NCI-H526 (cell line): ENCODE measurements at places on chromosomes 6 and 20.
A peak's percentile ranks its signal among the peaks of the same experiment; 100 is the strongest.

DNA sequence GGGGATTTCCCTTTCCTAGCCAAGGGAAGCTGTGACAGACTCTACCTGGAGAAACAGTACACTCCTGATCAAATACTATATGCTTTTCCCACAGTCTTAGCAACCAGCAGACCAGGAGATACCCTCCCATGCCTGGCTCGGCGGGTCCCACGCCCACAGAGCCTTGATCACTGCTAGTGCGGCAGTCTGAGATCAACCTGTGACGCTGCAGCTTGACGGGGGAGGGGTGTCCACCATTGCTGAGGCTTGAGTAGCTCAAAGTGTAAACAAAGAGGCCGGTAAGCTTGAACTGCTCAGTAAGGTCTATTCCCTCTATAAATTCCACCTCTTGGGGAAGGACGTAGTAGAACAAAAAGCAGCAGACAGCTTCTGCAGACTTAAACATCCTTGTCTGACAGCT lies 63.2 kb downstream of the WASF1 start:
- no peak for DNase-seq

- no peak for DNase-seq
Measured at GRCh38 chr6:3432416-3432815, 24.4 kb downstream of the SLC22A23 start.

DNA sequence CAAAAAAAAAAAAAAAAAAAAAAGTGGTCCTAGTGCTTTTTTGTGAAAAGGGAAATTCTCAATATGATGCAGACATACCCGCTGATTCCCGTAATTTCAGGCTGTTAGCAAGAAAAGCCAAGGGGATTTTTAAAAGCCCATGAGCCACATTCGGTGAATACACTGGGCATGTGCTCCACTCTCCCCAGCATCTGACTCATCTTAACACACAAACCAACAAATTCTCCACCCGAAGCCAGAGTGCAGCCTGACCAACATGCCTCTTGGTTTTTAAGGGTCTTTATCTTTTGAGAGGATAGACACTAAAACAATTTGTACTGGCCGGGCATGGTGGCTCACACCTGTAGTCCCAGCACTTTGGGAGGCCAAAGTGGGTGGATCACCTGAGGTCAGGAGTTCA lies 45.5 kb upstream of the CD83 start:
- no peak for DNase-seq

- DNase-seq: no peak
Measured at GRCh38 chr6:105592329-105592728, 189.4 kb upstream of the PREP start.

GRCh38 chr6:158631678-158632537 lies 12.6 kb downstream of the DYNLT1 start:
- DNase-seq: no peak

DNA sequence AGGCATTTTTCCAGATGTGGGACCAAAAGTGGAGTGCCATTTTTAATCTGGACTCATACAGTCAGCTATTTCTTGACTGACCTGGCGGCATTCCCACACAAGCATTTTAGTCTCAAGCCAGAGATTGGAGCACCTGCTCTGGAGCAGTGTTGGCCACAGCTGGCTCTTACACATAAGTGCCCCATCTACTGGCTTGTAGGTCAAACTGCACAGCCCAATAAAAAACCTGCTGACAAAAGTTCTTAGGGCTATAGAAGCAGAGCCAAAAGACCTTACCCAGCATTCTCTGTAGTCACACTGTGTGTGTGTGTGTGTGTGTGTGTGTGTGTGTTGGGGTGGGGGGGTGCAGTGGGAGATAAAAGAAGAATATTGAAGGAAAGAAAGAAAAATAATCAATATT lies 38.6 kb upstream of the SENP6 start:
- DNase-seq: no peak

DNA sequence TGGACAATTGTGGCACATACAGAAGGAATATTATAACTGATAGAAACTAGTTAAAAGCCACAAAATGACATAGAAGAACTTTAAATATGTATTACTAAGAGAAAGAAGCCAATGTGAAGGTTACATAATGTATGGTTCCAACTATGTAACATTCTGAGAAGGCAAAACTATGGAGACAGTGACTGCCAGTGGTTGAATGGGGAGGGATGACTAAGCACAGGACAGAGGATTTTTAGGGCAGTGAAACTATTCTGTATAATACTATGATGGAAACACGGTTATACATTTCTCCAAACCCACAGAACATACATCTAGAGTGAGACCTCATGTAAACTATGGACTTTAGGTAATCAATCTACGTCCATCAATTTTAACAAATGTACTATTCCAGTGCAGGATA lies 22.4 kb downstream of the SYNCRIP start:
- no peak for DNase-seq

DNA sequence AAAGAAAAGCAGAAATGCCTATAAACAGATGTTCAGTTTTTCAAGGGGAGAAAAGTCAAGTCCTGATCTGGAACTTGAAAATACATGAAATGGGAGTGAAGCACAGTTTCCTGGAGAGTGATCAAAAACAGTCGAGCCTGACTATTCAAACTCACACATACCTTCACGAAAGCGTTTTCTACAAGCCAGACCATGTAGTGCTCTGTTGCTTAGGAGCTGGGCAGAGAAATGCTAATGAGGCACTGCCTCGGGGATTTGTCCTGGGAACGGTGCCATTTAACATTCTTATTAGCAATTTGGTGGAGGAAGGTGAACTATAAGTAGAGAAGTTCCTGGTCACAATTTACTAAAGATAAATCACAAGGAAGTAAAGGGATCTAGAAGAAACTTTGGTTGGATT lies 5.9 kb downstream of the NHSL1 start:
- DNase-seq: peak; percentile 35

- no peak for DNase-seq
Measured at GRCh38 chr6:167227984-167228383, 63.1 kb upstream of the UNC93A start.

DNA sequence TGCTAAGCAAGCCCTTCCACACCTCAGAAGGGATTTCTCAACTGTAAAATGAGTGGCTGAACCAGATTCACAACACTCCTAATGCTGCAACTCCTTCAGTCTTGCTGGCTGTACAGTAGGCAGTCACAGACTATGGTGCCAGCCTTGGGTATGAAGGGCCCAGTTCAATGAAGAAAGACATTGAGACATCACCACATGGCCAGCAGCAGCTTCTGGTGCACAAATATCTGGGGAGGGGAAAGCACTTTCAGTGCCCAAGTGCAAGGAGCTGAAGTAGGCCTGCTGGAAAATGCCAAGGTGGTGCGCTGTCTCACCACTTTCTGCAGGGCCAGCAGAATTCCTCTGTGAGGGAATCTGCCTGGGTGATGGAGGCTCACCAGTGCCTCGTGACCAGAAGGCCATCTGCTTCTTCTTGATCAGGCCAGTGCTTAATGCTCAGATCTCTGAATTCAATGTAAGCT lies 1.8 kb downstream of the PLA2G7 start:
- no peak for DNase-seq

GRCh38 chr20:45782890-45783289 lies 8.8 kb downstream of the WFDC3 start:
- no peak for DNase-seq

DNA sequence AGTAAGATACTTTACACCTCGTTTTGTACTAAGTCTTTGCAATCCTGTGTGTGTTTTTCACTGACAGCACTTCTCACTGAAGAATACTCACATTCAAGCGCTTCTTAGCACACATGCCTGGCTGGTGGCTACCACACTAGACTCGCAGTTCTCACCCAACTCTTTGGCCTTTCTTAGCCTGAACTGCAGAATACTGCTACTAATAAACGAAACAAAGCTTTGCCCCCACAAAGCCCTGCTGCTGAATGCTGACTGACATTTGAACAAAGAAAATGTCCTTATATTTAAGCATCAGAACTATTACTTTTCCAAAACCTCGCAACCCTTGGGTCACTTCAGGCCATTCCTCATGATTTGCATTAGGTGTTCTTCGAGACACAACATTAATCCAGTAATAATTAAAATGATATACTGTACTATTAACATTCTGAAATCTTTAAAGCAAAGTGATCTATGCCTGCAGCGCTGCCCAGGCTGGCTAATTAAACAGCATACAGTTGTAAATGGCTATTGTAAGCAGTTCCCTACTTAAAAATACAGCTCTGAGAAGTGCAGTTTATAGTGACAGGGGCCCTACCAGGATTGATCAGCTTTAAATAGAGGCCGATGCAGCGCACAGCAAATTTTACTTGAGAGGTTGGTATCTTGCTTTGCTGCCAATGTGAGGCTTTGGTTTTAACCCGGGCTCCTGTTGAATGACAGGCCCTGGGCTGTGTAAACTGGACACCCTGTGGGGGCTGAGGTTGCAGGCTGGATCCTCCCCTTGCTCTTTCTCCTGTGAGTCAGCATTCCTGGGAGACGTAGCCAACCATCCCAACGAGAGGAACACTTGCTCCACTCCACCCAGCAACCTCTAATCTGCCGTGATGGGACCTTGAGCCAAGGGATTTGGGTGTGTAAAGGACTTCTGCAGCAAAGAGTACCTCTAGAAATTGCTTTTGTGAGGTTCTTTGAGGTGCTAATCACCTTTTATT lies 899.0 kb downstream of the TFAP2A start:
- DNase-seq: no peak

- no peak for DNase-seq
Measured at GRCh38 chr6:109342506-109342905, 39.8 kb downstream of the CD164 start.

DNA sequence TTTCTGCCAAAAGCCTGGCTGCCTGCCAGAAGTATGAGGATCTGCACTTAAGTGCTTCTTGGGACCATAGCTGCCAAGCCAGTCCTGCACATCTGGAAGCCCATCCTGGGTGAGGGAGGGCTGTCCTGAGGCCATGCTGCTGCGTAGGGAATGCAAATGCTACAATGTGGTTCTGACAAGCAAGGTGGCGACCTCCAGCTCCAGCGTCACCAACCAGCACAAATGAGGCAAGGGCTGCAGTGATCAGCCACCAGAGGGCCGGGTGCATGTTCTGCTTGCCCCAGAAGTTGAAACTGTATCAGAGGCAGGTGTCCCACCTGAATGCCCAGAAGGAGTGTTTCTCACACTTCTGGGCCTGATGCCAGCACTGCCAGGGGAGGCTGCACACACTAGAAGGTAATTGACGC lies 99.1 kb upstream of the KCNQ5 start:
- DNase-seq: no peak

GRCh38 chr6:87139236-87139635 lies 16.1 kb upstream of the ZNF292 start:
- DNase-seq: peak; percentile 42

- DNase-seq: no peak
Measured at GRCh38 chr6:46219661-46220060, 48.9 kb upstream of the ENPP5 start.

DNA sequence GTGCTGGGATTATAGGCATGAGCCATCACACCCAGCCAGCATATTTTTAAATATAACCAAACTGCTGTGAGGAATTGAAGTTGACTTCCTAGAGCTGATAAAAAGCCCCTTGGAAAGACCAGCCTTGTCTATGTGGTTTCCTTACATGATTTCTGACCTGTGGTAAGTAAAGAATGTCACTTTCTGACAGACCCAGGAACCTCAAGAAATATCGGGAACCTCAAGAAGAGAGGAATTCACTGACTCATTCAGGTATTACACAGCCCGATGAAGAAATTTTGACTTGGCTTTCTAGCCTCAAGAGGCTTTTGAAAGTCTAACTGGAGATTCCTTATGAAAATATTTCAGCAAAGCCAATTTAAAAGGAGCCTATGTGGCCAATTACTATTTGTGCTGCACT lies 71.8 kb downstream of the FOXF2 start:
- DNase-seq: no peak

DNA sequence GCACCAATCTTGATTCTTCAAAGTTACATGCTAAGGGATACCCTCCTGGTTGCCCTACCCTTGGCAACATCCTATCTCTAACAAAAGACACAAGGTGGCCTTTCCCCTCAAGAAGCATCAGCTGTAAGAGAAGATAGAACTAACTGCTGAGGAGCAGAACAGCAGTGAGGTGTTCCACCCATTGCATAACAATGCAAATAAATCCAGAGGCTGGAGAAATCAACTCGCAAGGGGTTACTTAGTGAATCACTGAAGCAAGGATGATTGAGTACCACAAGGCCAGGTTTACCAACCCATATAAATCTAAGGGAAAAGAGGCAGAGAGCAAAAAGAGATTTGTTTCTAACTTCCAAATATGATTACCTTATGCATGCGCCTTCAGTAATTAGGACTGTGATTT lies 36.7 kb downstream of the F13A1 start:
- DNase-seq: no peak

DNA sequence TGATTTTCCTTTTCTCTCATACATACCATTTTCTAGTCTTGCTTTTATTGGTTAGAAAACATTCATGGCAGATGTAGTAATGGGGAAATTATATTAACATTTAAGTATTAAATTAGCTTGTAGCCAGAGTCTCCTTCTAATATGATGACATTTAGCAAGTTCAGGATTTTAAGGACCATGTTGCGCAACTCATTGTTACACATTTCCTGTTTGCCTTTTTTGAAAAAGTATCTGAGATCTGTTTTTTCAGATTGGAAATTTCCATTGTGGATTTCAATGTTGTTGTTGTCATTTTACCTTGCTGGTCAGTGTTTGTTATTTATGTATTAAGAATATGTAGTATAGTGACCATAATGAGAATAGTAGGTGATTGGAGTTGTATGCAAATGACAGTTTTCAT lies 38.7 kb downstream of the CDKAL1 start:
- no peak for DNase-seq

DNA sequence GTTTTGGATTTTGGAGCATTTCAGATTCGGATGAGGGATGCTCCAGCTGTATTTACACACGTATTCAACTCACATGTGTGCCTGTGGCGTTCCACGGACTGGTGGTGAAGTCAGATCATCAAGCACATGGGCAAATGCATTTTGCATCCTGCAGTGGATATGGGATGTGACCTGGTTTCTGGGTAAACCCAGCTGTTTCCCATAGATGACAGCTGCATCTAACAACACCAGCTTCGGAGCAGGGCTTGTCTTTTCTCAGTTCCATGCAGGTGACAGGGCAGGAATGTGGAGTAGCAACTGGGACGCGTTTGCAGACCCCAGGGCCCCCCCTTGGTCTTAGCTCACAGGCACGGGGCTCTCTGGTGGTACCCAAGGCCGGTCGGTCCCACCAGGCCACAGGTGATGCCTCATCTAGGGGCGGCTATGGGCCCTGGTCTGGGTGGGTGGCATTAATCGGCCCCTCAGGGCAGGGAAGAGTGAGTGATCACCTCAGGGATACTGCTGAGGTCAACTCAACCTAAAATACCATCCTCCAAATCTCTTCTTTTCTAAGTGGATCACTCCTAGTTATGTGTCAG lies 83.2 kb downstream of the RAMACL start:
- no peak for DNase-seq

DNA sequence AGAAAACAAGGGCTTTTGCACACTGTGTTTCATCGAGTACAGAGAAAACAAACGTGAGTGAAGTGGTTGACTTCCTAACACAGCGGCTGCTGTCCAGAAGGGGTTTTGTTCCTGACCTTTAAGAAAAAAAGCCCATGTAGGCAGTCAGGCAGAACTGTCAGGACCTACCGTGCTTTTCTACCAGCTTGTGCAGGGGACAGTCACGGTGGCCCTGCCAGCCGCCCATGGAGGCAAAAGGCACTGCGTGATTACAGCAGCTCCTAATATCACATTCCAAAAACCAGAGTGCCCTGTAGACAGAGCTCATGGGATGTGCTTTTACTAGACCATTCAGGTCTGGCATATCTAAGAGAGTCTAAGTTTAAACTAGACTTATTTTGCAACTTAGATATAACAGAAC lies 12.2 kb downstream of the TNFAIP3 start:
- DNase-seq: no peak
